ENCODE measurements at places on chromosomes 11 and 22.
A peak's percentile ranks its signal among the peaks of the same experiment; 100 is the strongest.

GRCh38 chr11:68959465-68960293 lies 21.1 kb downstream of the MRGPRD start:
- no peak for DNase-seq

DNA sequence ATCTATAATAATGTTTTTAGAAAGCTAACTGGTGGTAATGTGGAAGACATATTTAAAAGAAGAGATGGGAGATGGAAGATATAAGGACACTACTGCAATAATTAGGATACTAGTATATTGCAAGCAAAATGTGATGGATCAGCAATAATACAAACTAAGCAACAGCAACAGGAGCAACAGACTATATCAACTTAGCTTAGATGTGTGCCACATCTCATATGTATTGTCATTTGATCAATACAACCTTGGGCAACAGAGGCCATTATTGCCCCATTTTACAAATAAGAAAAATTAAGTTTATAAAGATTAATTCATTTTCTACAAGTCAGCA lies 4.2 kb downstream of the FCHSD2 start:
- no peak for DNase-seq

DNA sequence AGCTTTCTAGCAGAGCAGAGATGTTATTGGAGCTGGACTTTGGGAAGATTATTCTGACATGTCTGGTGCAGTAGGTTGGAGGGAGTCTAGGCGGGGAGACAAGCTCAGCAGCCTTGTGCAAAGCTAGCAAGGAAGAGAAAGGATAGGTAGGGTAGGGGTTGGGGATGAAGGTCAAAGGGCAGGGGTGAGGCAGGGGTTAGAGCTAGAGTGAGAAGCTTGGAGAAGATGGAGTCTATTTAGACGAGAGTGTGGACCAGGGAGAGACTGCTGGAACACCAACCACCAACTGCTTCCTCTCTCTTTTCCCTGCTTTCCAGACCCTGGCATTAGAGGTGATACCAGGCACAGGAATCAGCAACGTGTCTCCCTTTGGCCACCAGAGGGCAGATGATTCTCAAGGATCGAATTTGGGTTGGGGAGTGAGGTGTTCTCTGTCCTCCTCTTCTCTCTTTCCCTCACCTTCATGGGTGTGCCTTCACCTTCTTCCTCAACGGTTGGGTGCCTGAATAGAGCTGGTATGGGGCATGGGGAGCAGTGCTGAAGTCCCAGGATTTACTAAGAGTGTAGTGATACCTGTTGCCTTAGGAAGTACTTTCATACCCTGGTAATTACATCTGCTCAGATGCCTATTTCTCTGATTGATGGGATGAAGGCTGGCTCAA lies 1.8 kb upstream of the MARK2 start:
- DNase-seq: peak; percentile 68

GRCh38 chr11:108983636-108984420 lies 319.0 kb downstream of the DDX10 start:
- DNase-seq: no peak

DNA sequence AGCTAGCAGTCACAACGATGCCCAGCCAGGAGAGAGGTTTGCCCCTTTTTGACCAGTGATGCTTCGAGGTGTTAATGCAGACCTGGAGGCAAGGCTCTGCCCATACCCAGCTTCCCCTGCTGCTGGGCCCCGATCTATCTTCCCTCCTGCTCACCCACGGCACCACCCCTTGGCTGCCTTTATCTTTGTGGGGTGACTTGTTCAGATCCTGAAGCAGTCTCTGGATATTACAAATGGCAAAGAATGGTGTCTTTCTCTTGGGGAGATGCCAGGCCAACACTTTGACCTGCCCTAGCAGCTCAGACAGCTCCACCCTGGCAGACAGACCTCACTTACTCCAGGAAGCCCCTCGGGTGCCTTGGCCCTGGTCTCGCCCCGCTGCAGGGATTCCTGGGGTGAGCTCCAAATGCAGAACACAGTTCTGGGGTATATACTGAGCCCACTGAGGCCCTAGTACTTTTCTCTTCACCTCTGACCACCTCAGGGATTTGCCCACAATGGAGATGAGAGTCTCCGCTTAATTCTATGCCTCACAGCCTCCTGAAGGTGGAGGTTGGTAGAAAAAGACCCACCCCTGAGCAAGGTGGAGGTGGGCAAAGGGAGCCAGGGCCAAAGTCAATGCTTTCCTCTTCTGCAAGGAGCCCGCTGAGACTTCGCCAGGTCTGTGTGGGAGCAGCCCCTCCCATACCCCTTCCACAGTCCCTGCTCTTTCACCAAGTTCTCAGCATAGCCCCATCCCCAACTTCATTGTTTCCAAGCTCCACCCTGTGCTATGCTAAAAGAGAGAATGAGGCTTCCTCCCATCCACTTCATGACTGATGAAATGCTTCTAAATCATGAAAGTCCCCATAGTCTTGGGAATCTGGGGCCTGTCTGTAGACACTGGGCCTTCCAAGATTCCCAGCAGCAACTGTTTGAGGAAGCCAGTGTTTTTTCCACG lies 11.1 kb upstream of the ST3GAL4 start:
- no peak for DNase-seq

DNA sequence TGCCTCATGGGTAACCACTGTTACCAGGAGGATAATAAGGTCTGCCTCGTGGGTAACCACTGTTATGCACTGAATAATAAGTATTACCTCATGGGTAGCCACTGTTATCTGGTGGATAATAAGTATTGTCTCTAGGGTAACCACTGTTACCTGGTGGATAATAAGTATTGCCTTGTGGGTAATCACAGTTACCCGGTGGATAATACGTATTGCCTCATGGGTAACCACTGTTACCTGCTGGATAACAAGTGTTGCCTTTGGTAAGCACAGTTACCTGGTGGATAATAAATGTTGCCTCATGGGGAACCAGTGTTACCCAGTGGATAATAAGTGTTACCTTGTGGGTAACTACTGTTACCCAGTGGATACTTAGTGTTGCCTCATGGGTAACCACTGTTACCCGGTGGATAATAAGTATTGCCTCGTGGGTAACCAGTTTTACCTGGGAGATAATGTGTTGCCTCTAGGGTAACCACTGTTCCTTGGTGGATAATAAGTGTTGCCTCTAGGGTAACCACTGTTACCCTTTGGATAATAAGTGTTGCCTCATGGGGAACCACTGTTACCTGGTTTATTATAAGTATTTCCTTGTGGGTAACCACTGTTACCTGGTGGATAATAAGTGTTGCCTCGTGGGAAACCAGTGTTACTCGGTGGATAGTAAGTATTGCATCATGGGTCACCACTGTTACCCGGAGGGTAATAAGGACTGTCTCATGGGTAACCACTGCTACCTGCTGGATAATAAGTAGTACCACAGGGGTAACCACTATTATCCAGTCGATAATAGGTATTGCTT lies 10.6 kb upstream of the NXPE4 start:
- no peak for DNase-seq

- DNase-seq: no peak
Observed at GRCh38 chr22:45546333-45547015, 43.8 kb downstream of the FBLN1 start.

- DNase-seq: no peak
Observed at GRCh38 chr22:39996732-39997131, 2.0 kb downstream of the FAM83F start.

DNA sequence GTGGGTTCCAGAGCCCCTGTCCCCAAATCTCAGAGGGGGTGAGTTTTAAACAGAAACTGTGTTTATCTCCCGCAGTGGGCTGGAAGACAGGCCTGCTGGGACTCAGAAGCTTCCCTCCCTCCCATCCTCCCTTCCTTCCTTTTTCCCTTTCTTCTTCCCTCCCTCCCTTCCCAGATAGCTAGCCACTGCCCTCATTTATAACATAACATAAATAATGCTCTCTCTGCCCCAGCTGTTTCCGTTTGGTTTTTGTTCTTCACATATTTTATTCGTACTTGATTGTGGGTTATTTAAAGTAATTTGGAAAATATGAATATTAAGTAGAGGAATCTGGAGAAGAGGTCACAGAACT lies 140.9 kb downstream of the TEAD1 start:
- no peak for DNase-seq

- no peak for DNase-seq
Observed at GRCh38 chr11:114131461-114131864, 72.0 kb downstream of the ZBTB16 start.

DNA sequence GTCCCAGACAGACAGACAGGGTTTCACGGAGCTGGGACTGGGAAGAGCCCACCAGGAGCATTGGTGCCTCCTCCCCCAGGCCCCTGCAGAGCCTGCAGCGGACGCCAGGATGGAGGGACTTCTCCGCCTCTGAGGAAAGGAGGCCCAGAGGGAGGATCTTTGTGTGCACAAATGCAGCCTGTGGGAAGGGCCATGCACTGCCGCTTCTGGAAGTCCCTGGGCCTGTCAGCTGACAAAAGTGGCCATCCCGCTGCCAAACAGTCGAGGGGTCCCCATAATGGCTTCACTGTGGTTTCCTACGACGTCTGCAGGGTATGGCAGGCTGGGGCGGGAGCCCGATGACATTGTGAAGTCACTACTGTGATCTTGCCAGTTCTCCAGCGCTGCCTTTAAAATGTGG lies 73.8 kb downstream of the TP53I11 start:
- no peak for DNase-seq

DNA sequence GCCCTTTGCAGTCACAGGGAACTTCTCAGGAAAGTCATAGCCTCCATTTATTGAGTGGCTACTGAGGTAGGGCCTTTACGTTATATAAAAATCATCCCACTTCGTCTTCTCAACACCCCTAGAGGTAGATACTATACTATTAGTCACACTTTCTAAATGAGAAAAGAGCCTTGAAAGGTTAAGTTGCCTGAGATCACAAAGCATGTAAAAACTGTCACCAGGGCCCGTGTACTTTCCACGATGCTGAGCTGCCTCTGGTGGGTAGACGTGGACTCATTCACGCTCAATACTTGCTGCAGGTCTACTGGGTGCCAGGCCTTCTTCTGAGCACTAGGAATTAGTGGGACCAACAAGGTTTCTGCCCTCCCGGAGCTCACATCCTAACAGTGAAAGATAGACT lies 16.3 kb downstream of the CHRDL2 start:
- no peak for DNase-seq

DNA sequence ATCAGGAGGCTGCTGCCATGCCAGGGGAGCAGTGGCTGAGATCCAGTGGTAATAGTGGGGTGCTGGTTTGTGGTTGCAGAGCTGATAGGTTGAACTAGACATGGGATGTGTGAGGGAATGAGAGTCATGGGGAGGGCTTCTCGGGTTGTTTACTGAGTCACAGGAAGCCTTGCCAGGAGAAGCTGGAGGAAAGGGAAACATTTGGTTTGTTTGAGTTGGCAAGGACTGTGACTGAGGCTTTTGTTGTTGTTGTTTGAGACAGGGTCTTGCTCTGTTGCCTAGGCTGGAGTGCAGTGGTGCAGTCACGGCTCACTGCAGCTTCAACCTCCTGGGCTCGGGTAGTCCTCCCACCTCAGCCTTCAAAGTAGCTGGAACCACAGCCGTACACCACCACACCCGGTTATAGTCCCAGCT lies 49.3 kb downstream of the CABIN1 start:
- DNase-seq: no peak

DNA sequence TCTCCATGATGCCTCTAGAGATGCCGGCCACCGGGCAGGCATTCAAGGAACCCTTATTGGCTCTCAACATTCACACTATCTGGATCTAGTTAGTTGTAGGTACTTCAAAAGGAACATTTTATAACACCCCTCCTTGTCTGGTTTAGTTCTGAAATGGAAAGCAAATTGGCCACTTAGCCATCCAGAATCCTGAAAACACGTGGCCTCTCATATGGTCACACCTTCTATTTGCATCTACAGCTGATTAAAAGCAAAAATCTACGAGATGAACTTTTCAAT lies 29.2 kb downstream of the ABTB2 start:
- no peak for DNase-seq

DNA sequence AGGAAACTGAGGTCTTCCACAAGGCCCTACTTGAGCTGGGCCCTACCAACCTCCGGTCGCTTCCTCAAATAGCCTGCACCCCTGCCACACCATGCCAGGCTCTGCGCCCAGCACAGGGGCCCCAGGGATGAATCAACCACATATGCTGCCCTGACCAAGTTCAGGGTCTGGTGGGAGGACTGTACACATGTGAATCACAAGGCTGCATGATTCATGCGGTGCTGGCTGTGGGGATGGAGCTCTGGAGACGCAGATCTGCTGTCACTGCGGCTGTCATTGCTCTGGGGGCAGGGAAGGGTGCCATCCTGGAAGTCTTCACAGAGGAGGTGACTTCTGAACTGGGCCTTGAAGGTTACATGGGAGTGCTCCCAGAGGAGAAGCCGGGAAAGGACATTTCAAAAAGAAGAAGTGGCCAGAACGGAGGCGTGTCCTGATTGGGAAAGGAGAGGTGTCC lies 21.5 kb downstream of the CYTH4 start:
- DNase-seq: no peak

DNA sequence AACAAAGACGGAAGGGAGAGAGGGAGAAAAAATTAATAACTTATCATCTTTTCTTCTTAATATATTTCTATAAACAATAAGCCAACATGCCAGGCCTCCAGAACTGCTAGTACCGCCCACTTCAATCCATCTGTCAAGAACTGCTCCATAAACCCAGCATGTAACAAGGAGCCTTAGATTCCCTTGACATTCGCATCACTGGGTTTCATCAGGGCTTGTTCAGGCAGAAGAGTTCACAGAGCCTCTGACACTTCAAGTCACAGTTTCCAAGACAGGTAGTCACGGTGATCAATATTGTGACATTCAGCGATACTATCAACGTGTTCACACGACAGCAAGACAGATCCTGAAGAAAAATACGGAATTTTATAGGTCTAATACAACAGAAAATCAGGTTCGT lies 61.7 kb downstream of the LARGE2 start:
- DNase-seq: no peak

GRCh38 chr11:37076866-37077265 lies 478.8 kb upstream of the RAG2 start:
- DNase-seq: no peak

GRCh38 chr11:75189108-75189507 lies 38.2 kb downstream of the SLCO2B1 start:
- no peak for DNase-seq

- peak; percentile 79 for DNase-seq
Observed at GRCh38 chr11:64854534-64855502, 10.4 kb upstream of the CDC42BPG start.

- DNase-seq: no peak
Observed at GRCh38 chr11:120558744-120559431, 47.3 kb downstream of the GRIK4 start.

GRCh38 chr11:44171518-44171917 lies 76.0 kb downstream of the EXT2 start:
- DNase-seq: no peak

- no peak for DNase-seq
Observed at GRCh38 chr11:6307876-6308275, 12.4 kb downstream of the CAVIN3 start.

DNA sequence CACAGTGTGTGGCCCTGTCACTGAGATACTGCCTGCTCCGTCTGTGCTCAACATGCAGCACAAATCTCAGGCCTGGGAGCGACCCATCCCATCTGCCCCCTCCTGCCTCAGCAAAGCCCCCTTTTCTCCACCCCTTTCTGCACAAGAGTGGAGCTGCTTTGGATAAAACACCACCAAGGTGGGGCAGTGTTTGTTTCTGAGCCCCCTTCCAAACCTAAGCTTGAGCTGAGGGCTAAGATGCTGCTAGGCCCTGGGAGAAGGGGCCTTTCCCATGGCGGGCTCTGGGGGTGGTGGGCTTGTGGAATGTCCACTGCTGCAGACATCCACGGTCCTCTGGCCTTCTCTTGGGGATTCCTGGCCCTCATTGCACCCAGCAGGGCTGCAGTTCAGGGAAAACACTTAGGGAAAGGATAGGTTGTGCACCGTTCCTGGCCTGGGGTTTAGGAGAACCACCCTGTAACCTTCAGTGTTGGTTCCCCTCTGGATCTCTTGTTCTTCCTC lies 594.1 kb downstream of the TBC1D22A start:
- DNase-seq: no peak
